ENCODE measurements at places on chromosomes 12 and 14. TPM values are rescaled to one million over a fixed set of nuclear protein-coding genes. Genes with fewer than 3 reads are reported as not detected.

Gene SRRM4
- not detected for total RNA-seq

Gene GPR137C
- total RNA-seq, result 0.40 TPM

Gene KRT81
- total RNA-seq, result not detected

Gene C12orf56
- 1.00 TPM for total RNA-seq

Gene ADCK1
- total RNA-seq, result 5.4 TPM

Gene TCL1A
- total RNA-seq, result not detected

Gene HHIPL1
- 1.3 TPM for total RNA-seq

Gene FOXG1
- total RNA-seq, result 0.38 TPM

Gene PRH2
- total RNA-seq, result not detected

Gene TAS2R50
- 2.3 TPM for total RNA-seq

Gene WNT1
- not detected for total RNA-seq

- DNase-seq, result no peak
Measured at GRCh38 chr14:33455654-33456345, 495.1 kb downstream of the EGLN3 start.

DNA sequence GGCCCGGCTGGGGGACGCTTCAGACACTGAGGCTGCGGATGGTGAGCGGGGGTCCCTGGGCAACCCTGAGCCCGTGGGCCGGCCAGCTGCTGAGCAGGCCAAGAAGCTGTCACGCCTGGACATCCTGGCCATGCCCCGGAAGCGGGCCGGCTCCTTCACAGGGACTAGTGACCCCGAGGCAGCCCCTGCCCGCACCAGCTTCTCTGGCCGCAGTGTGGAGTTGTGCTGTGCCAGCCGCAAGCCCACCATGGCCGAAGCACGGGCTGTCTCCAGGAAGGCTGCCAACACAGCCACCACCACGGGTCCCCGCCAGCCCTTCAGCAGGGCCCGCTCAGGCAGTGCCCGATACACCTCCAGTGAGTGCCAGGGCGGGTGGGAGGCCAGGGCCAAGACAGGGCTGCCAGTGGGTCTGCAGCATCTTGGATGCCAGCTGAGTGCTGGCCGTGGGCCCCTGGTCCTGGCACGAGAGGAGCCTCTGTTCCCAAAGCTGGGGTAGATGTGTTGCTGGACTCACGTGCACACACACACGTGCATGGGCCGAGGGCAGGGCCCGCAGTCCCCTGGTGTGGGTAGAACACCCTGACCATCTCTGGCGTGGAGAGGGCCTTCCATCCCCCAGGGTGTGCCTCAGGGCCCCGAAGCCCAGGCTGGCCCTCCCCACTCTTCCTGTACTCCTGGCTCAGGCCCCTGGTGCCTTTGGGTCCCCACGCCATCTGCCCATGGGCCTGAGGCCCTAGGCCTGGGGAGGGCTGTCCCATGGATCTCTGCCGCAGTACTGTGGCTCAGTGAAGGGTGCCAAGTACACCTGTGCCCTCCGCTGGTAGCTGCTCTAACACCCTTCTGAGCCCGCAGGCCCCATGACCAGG is 22.8 kb downstream of the CEP170B start:
- no peak for DNase-seq

GRCh38 chr12:56377310-56377988 is 14.8 kb upstream of the APOF start:
- DNase-seq, result no peak

- no peak for DNase-seq
Measured at GRCh38 chr12:41205070-41205709, 17.1 kb downstream of the PDZRN4 start.

DNA sequence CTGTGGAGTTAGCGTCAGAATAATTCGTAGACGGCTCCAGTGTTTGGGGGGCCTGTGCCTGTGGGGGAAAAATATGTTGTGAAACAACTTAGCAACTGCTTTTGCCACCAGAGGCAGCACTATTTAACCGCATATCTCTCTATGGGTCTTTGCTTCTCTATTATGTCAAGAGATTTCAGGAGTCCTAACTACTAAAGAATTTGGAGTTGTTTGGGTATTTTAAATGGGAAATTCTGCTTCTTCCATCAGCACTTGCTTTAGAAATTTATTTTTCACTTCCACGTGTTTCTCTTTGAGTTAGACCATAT is 594 bp upstream of the CLEC14A start:
- DNase-seq, result no peak

DNA sequence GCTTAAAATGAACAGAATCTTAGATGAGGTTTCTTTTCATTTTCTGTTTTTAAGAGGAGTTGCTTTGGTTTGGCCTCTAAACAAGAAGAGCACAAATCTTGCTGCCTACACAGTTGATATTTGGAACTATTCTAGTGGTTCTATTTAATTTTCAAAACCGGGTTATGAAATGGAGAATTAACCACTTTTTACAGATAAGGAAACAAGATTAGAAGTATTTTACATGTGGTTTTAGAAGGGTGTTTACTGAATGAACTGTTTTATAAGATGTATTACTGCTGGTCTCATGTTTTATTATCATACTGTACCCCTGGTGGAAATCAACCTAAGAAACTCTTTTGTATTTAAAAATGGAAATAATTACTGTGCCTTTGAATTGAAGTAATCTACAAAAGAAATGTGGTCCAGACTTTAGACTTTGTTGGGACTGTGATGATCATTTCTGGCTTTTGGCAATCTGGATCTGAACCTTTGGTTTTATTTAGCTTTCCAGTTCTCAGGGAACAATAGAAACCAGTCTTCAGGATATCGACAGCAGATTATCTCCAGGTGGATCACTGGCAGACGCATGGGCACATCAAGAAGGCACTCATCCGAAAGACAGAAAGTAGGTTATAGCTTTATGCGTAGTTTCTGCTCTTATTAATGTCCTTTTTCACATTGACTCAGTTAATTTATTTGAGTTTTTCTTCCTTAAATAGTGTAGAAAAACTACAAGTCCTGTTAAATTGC is 43.2 kb downstream of the TBK1 start:
- DNase-seq, result no peak

GRCh38 chr12:15230751-15231150 is 9.5 kb upstream of the RERG start:
- no peak for DNase-seq

DNA sequence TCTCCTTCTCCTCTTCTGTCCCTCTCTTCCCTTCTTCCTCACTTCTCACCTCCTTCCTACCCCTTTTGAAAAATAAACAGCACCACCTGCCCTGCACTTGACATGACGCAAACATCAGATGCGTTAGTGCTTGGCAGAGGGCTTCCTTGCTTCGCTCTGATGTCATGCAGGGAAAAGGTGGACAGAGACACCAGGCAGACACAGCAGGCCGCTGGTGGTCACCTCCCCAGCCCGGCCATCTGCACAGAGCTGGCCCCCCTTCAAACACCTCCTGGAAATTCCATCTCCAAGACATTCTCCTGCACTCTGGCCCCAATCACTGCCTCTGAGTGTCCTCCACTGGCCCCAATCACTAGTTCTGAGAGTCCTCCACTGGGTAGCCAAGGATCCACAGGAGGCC is 353.6 kb downstream of the MED13L start:
- no peak for DNase-seq

- DNase-seq, result no peak
Measured at GRCh38 chr12:114189266-114189665, 216.7 kb downstream of the TBX5 start.

DNA sequence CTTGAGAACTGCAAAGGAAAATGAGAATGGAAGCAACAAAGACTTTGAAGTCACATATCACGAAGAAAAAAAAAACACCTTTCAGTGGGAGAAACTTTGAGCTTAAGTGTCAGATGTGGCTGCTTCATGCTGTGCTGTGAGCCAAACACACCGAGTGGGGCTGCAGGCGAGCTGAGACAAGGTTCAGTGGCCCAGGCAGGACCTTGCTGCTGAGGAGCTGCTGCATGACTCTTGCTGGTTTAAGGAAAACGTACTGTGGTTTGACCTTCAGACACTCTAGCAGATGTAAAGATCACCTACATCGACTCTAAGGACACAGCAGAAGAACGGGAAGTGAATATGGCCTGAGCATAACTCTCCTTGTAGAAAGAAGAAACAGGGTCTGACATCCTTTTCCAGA is 118.1 kb upstream of the OR4E1 start:
- no peak for DNase-seq

GRCh38 chr14:61582815-61583214 is 112.5 kb upstream of the HIF1A start:
- no peak for DNase-seq

DNA sequence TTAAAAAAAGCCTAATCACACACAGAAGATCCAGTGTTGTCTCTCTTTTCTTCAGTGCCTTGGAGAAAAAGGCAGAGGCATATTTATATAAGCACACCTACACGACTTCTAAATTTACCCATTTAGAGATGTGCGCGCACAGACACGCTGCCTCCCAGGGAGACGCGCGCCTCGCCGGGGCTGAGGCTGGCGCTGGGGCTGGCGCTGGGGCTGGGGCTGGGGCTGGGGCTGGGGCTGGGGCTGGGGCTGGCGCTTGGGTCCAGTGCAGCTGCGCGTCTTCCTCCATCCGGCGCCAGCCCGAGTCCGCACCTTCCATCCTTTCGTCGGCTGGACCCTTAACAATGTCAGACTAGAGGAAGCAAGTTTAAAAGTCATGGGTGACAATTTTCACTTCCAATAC is 118.4 kb upstream of the ARID2 start:
- no peak for DNase-seq

DNA sequence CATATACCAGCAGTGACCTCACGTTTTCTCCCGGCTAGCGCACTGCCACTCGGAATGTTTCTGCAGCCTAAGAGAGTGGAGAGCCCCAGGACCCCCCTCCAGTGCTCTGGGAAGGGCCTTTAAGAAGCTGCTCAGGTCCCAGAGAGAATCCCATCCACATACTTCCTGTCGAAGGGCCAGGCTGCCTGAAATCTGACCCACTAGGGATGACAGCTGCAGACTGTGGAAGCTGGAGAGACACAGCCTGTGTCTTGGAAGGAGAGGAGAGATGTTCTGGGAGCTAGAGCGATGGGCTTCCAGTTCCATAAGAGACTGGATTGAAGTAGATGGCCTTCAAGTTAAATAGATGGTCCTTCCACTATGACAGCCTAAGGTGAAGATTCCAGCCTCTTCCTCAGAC is 54.4 kb downstream of the IQSEC3 start:
- no peak for DNase-seq

DNA sequence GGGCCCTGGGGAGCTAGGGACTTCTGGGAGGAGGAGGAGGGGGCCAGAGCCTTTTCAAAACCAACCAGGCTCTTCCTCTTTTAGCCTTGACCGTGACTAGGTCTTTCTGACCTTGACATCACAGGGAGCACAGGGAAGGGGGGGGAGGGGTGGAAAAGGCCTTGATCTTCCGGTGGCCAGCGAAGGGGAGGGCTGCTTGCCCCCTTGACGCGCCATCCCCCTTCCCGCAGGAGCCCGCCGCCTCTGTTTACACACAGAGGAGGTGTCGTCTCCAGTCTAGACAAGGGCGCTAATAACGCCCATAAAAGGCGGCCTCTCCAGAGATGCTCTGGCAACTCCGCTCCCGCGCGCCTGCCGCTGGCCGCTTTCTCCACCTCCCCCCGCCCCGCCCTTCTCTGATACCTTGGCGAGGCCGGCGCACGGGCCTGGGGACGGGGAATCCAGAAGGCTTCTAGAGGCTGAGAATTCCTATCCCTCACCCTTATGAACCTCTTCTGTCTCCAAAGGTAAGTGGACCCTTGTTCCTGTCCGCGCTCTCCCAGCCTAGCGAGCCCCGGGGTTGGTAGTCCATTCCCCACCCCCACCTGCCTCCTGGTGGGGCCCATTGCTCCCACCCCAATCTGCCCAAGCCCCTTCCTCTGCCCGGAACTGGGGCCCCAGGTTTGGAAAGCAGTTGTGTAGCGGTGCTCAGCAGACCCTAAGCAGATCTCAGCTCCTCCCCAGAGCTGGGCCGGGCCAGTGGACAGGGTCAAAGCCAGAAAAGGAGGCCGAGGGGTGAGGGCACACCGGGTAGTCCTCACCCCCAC is 4.9 kb upstream of the HOXC12 start:
- DNase-seq, result no peak

GRCh38 chr12:27316947-27317346 is 15.7 kb upstream of the BMAL2 start:
- DNase-seq, result no peak

GRCh38 chr12:57694459-57695019 is 607 bp downstream of the OS9 start:
- no peak for DNase-seq

DNA sequence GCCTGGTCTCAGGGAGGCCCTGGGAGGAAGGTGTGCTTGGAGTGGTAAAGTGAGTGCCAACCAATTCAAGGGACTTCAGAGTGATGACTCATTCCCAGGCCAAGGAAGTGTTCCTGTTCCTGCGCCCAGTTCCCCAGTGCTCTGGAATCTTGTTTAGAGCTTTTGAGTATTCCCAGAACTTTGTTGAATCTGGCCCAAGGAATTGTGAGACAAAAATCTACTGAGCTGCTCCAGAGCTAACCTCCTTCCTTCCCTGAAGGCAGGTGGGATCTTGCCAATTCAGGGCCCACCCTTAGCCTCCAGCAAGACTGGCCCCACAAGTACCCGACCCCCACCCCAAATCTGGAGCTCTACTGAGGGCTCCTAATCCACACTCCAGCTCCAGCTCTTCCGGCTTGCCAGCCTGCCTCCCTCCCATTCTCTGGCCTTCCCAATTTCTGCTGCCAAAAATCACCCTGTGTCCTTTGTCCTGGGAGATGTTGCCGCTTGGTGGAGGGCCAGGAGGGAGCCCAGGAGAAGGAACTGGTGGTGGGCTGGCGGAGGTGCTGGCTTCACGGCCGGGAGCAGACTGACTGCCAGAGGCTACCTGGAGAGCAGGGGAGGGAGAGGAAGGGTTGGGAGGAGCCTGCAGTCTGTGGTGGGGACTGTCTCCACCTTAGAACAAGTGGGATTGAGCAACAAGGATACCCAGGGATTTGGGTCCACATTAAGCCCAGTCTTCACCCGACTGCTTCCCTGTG is 2.0 kb upstream of the ATN1 start:
- DNase-seq, result no peak

GRCh38 chr12:46659824-46660223 is 166.0 kb downstream of the SLC38A4 start:
- no peak for DNase-seq

DNA sequence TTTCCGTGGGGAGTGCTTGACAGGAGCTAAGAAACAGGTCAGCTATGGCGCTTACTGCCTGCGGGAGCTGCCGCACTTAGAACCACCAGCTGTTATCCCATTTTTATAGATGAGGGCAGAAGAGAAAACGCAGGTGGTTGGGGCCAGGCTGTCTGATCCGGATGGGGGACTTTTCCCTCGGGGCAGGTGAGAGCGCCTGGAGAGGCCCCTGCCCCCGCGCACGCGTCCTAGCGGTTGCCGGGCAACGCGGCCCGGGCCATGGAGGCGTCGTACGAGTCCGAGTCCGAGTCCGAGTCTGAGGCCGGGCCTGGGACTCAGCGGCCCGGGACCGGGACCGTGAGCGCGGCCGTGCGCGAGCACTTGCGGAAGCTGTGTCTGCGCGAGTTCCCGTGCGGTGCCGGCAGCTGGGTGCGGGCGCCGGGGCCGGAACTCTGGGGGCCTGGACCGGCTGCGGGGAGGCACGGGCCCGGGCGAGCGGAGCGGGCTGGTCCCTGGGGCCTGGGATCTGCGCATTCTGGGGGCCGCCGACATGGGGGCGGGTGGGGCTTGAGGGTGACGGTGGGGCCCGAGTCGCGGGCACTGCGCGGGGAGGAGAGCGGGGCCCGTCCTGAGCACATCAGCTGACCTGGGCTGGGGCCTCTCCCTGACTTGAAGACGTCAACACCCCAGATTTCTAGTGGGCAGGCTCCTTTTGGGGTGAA is at the start of gene LRRC43:
Gene LRRC43, plus strand, starts transcription at position 237 of the 701 bp plus-strand sequence. Its CDS starts 22 bp downstream, at position 259.
- no peak for DNase-seq

- no peak for DNase-seq
Measured at GRCh38 chr14:92421751-92422150, 91.8 kb upstream of the RIN3 start.
